ENCODE measurements at places on chromosomes 5 and 9. TPM values are rescaled to one million over a fixed set of nuclear protein-coding genes. Genes with fewer than 3 reads are reported as not detected.

The NEUROG1 gene
- total RNA-seq = not detected

- DNase-seq = peak; percentile 10
Measured at GRCh38 chr5:58794875-58795274, 212.0 kb downstream of the RAB3C start.

GRCh38 chr9:18888290-18888689 lies 144.7 kb downstream of the SAXO1 start:
- no peak for DNase-seq

DNA sequence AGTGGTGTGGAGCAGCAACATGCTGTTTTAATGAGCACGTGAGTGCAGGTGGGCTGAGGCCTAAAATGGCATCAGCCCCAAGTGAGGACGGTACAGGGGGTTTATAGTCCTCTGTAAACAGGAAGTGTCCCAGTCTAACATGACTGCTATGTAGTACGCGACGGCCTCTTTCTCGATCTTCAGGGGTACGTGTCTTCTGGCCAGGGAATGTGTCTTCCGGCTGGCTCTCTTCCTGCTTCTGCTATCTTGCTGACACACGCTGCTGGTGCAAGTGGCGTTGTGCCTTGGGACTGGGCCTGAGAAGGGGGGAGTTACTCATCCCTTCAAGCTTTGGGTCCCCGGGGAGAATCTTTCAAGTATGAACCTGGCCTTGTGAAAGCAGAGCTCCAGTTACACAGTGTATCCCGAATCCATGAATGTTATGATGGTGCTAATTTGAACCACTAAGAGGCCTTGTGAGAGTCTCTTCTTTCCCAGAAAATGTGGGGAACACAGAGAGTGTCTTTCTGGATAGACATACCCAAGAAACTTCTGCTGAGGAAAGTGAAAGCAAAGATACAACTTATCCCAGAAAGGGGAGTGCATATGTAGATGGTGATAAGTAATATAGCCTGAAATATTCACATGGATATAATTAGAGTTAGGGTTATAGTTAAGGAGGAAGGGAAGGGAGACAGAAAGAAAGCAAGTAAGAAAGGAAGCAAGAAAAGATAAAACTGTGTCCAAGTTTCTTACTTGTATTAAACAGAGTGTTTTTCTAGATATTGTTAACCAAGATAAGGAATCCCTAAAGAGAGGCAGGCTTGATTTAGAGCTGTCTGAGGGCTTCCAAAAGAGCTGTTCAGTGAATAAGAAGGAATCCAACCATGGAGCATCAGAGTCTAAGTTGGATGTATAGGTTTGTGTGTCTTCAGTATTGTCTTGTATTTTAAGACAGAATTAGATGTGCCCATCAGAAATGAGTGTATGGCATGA lies 35.5 kb upstream of the ANXA2R start:
- DNase-seq = no peak

- DNase-seq = no peak
Measured at GRCh38 chr5:135973323-135974020, 18.7 kb upstream of the LECT2 start.

- DNase-seq = peak; percentile 64
Measured at GRCh38 chr9:127803507-127804352, 1.0 kb downstream of the FPGS start.

The HINT1 gene
- total RNA-seq = 290 TPM

GRCh38 chr5:172727551-172727950 lies 43.4 kb downstream of the DUSP1 start:
- DNase-seq = no peak

GRCh38 chr9:90219548-90220118 lies 423.0 kb downstream of the DIRAS2 start:
- DNase-seq = no peak

The ASPN gene
- total RNA-seq = not detected

The SLC45A2 gene
- not detected for total RNA-seq

The NSG2 gene
- total RNA-seq = not detected

The MEGF10 gene
- total RNA-seq = 1.1 TPM

The PLAC8L1 gene
- not detected for total RNA-seq

DNA sequence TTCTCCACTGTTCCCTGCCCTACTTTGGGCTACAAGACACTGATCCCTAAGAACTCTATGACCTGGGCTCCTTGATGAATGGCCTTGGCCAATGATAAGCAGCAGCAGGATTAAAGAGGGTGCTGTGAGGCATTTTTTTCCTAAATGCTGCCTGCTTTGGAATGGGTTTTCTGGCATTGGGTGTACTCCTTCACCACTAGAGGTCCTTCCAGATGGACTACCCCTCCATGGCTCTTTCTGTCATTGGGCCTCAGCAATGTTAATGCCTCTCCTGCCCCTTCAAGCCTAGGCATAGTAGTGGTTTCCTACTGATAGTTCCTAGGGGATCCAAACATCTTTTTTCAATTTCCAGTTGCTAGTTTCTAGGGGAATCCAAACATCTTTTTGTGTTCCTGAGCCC lies 319.3 kb upstream of the RPS23 start:
- no peak for DNase-seq

The CNTNAP3B gene
- 4.1 TPM for total RNA-seq

DNA sequence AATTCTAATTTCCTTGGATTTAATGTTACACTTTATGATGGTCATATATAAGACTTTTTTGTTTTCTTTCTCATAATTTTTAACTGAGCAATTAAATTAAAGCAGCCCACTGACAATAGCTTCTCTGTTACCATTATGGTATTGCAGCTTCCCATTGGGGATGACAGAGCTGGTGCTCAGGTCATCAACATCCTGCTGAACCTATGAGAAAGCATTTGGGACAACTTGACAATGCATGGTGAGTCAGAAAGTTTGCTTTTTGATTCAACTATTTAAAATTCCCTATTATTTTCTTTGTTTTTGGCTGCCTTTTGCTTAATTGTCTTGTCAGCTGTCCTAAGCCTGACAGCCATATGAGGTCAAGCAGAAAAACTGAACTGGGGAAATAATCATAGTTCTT lies 487.4 kb upstream of the RIOK2 start:
- DNase-seq = peak; percentile 43

DNA sequence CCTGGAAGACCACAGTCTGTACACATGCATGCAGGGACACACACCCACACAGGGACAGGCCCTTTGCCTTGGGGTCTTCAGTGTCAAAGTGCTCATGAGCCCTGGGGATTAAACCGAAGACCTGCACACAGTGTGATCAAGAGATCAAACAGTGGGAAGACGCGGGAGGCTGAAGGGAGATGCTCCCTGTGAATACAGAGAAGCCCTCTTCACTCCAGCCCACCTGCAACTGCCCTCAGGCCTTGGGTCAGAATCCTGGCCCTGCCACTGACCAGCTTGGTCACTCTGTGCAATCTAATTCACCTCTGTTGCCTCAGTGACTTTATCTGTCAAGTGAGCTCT lies 2.9 kb downstream of the RALGDS start:
- DNase-seq = no peak

The PCDHGC4 gene
- 0.33 TPM for total RNA-seq

GRCh38 chr5:141692919-141693725 lies 11.1 kb upstream of the ARAP3 start:
- peak; percentile 42 for DNase-seq

GRCh38 chr5:172151661-172152210 lies 36.3 kb downstream of the STK10 start:
- no peak for DNase-seq

GRCh38 chr5:155833287-155833686 lies 493.7 kb upstream of the SGCD start:
- peak; percentile 3 for DNase-seq

The C9orf152 gene
- total RNA-seq = not detected

All from HT1080 (cell line).